Gastrocnemius medialis (tissue), 4 donors: ENCODE measurements at places on chromosomes 7 and 10. TPM values are rescaled to one million over a fixed set of nuclear protein-coding genes. Genes with fewer than 3 reads are reported as not detected.
A peak's percentile ranks its signal among the peaks of the same experiment; 100 is the strongest.

DNA sequence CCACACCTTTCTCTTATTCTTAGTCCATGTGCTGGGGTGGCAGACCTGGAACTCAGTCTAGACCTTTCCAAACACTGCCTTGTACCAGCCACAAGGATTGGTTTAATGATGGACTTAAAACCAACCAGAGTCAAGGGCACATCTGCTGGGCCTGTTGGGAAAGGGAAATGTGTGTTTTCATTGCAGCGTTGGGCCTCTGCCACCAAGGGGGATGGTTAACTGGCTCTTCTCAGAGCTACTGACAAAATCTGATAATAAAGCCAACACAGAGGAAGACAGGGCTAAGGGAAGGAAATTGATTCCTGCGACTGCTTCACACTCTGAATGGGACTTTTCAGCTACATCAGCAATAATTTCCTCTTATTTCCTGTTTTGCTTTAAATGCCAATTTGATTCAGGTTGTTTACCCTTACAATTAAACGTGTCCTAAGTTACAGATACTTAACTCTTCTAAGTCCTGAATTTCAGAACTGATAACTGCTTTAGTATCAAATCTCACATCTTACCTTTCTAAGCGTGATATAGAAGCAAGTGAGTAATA is 68.4 kb upstream of the MALRD1 start:
- no peak for DNase-seq

GRCh38 chr7:159116581-159117339 is 27.9 kb downstream of the VIPR2 start:
- no peak for DNase-seq

DNA sequence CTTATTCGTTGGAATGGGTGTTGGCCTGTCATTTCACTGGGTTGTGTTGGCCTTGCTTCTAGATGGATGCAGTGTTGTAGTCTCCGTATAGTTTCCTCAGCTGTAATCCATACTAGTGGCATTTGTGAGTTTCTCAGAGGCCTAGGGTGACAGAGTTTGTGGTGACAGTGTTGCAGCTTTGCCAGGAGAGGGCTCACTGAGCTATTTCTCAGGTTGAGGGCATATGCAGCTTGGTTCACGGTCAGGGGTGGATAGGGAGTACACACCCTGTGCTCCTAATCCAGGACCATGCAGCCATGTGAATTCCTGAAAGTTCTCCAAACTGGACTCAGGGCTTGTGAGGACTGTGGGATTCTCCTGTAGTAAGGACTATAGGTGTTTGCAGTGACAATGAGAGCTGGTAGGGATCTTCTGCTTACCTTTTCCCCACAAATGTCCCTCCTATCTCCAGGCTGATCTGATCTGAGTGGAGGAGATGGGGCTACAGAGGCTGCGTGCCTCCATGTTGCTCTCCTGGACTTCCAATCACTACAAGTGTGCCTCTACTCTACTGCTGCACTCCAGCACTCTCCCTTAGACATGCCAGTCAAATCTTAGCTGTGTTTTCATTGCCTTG is 229.0 kb downstream of the STK31 start:
- DNase-seq = no peak

DNA sequence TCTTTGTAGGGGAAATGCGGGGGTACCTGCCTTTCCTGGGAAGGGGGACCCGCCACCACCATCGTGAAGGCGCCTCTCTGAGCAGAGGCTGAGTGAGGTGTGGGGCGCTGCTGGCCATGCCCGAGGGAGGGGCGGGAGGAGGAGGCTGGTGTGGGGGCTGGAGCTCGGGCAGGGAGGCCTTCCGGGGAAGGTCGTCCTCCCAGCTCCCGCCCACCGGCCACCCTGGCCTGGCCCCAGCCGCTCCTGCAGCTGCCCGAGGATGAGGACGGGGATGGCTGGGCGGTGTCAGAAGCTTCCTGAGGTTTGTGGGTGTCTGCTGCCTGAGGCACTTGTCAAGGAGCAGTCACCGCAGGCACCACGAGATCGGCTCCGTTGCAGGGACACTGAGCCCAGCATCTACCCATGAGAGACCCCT is 11.4 kb downstream of the PWWP2B start:
- DNase-seq = no peak

DNA sequence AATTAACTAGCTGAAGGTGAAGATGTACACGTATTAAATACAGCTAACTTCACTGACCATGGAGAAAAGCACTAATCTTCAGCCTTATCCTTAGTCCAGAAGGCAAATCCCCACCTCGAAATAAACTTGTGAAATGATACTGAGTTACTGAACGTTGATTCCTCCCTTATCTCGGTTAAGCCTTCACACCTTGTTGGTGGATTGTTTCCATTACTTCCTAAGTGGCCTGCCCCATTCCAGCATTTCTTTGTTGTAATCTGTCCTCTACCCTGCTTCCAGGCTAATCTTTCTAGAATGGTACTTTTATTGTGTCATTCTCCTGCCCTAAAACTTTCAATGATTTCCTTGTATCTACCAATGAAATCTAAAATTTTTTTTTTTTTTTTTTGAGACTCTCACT is 68.6 kb downstream of the BUB3 start:
- no peak for DNase-seq

DNA sequence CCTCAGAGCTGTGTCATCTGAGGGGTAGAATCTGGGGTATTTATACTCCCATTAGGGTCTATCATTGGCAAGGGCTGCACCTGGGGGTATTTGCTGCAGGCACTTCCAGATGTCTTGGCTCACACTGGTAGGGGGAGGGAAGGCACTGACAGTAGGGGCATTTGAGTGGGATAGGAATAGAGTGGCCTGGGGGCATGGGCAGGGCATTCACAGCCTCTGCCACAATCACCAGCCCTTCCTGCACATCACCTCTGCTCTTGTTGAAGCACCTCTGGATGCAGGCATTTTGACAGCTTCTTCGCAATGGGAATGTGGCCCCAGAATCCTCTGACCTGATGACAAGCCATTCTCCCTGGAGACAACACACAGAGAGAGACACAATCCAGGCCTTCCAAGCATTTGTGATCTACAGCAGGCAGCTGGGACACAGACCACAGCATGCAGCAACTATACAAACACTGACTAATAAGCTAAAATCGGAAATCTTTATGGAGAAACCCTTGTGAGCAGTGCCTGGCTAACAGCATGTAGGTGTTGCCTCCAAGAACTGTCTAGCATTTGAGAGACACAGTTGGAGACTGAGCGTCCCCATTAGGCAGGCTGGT is 178.5 kb downstream of the KCNMA1 start:
- DNase-seq = no peak

DNA sequence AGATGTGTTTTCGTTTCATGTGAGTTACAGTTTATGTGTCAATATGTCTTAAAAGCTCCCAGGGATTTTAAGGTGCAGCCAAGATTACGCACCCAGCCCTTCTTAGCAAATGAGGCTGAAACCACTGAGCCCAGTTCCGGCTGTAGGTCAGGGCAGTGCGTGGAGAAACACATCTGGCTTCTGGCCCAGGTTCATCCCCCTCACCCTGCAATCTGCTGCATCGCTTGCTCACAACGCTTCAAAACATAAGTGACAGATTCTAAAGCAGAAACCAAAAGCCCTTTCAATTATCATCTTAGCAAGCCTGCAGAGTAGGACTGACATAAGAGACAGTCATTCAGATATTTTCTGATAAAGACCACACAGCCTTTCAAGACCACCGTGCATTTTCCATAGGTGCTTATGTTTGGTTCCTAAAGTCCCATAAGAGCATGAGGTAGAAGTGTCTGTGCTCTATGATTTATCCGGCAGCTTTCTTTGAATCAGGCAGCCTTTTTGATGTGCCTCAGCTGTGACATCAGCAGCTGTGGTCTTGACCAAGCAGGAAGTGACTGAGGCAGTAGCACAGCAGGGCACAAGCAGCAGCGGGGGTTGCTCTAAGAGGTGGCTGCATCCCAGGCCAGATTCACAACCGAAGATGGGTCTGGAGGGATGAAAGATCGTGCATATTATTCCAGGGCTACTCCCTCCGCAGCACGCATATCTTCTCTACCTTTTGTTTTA is 72.1 kb upstream of the LYZL2 start:
- DNase-seq = peak; percentile 18

DNA sequence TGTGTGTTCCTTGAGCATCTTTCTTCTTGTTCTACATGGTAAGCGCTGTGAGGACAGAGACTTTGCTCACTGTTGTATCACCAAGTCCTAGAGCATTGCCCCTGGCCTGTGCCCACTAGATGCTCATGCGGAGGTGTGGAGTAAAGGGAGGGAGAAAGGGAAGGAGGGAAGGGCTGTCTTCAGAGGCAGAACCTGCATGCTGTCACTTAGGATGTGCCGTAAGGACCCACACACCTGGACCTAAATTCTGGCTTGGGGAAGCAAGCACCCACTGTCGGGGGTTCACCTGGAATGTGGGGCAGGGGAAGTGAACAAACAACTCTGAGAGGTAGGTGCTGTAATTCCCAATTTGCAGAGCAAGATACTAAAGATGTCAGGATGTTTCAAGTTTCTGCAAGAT is 129.5 kb downstream of the PTPN20 start:
- no peak for DNase-seq

GRCh38 chr10:93193906-93194305 is 120.2 kb downstream of the CYP26A1 start:
- DNase-seq = no peak

- DNase-seq = no peak
Observed at GRCh38 chr7:351256-351655, 61.3 kb downstream of the FOXL3 start.

- no peak for DNase-seq
Observed at GRCh38 chr7:154512121-154512833, 460.1 kb downstream of the DPP6 start.

GRCh38 chr7:50119815-50120637 is 27.0 kb upstream of the ZPBP start:
- no peak for DNase-seq

DNA sequence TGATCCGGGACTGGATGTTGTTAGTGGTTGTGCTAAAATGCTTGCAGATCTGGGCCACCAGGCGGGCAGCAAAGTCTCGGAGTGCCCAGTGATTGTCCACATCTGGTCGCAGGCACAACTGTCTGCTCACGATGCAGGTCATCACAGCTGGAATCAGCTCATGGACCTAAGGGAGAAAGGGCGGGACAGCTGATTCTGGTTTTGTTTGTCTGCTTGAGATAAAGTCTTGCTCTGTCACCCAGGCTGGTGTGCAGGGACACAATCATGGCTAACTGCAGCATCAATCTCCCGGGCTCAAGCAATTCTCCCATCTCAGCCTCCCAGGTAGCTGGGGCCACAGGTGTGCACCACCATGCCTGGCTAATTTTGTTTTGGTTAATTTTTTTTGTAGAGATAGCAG is 8.0 kb downstream of the TAF6 start:
- no peak for DNase-seq

DNA sequence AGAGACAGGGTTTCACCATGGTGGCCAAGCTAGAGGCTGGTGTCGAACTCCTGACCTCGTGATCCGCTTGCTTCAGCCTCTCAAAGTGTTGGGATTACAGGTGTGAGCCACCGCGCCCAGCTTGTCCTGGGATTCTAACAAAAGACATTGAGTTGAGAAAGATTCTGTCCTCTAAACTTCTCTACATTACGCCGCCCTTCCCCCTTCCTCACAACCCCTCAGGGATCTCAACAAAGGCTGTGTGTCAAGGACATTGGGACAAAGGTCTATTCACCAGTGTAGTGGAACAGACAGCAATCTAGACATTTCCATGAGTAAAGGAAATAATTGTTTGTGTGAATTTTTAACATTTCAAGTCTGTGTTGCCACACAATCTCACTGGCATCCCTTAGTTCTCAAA is 68.8 kb upstream of the KIF5B start:
- DNase-seq = no peak

APBB1IP gene
- 0.97 TPM for total RNA-seq

AQP1 gene
- 108 TPM for total RNA-seq

TMEM130 gene
- not detected for total RNA-seq

DNAJC2 gene
- 27.3 TPM for total RNA-seq
